Muscle of leg (tissue), 16 donors: ENCODE measurements at places on chromosomes 2 and 18.
A peak's percentile ranks its signal among the peaks of the same experiment; 100 is the strongest.

- DNase-seq: no peak
- no peaks in the 10 kb centered on the region for H3K4me1 ChIP-seq
- H3K4me3 ChIP-seq: no peak overlapping the region
- no peak overlapping the region for H3K27ac ChIP-seq
These were observed 256.7 kb downstream of the CAMKMT start for GRCh38 chr2:44618251-44619023.

- H3K27me3 ChIP-seq: no peaks in the 10 kb centered on the region
- DNase-seq: no peak
- no peaks in the 10 kb centered on the region for H3K4me1 ChIP-seq
These were observed 9.3 kb upstream of the MTERF4 start for GRCh38 chr2:241111440-241111805.

DNA sequence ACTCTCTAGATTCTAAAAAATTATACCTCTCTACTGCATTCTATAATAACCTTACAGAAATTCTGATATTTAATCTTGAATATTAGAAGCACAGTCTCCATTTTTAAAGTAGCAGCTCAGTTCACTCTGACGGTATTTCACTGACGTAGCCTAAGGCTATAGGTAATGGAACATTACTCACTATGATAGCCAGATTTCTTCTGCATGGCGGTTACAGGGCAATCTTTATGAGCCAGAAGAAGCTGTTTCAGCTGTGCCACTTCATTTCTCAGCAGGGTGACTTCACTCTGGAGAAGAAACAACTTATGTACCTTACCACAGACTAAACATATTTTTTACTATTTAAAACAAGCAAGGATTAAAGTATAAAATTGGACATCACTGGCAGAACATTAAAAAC is 75.3 kb upstream of the CHN1 start:
- no peak overlapping the region for H3K27ac ChIP-seq
- no peak overlapping the region for H3K4me3 ChIP-seq
- H3K4me1 ChIP-seq: no peaks in the 10 kb centered on the region
- H3K27me3 ChIP-seq: no peaks in the 10 kb centered on the region
- no peak for DNase-seq

- no peaks in the 10 kb centered on the region for H3K4me1 ChIP-seq
- H3K27ac ChIP-seq: no peak overlapping the region
- no peaks in the 10 kb centered on the region for H3K27me3 ChIP-seq
- no peaks in the 10 kb centered on the region for H3K36me3 ChIP-seq
- DNase-seq: peak; percentile 65
- no peak overlapping the region for H3K4me3 ChIP-seq
These were observed 114.0 kb upstream of the RND3 start for GRCh38 chr2:150601280-150602038.

GRCh38 chr2:102103992-102104871 is 38.3 kb upstream of the IL1R1 start:
- H3K27me3 ChIP-seq: no peaks in the 10 kb centered on the region
- H3K27ac ChIP-seq: peak overlapping the region; percentile 25

GRCh38 chr18:40066368-40066767 is 1888.7 kb upstream of the PIK3C3 start:
- no peak for DNase-seq
- H3K27me3 ChIP-seq: no peaks in the 10 kb centered on the region
- no peaks in the 10 kb centered on the region for H3K4me1 ChIP-seq
- no peak overlapping the region for H3K27ac ChIP-seq

DNA sequence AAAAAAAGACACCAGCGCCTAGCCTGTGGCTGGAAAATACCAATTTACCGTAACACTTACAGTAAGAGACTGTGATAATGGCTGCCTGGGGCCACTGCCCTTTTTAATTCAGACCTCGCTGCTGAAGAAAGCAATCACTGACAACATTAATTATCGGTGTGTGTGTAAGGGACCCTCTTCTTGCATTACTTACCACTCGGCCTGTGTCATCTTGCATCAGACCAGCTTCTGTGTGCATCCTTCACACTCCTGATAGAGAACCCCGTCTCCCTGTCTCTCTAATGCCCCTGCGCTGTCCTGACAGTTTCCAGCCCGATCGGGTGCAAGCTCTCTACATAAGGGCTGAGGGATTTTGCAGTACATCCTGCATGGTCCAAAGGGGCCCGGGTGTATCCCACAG is 124.4 kb downstream of the ZNF516 start:
- H3K27ac ChIP-seq: no peak overlapping the region
- no peak overlapping the region for H3K4me3 ChIP-seq
- peaks cover 41% of the 10 kb centered on the region for H3K36me3 ChIP-seq
- DNase-seq: no peak

DNA sequence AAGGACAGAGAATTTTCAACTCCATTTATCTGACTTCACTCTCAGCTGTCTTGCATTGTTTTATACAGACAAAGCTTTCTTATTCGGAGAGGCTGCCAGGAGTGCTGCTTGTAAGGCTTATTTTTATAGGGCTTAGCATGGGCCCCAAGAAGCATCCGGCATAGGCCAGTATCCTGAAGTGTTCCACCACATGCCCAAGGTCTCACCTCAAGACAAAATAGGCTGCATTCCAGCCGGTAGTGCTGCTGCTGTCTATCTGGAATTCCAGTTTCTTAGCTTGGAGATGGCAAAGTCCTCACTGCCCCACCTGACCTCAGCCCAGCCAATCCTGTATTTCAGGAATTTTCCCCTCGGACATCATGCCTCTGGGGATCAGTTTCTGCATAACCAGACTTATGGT is 47.6 kb upstream of the MCFD2 start:
- H3K4me3 ChIP-seq: no peak overlapping the region
- peaks cover 37% of the 10 kb centered on the region for H3K36me3 ChIP-seq
- no peak overlapping the region for H3K27ac ChIP-seq

DNA sequence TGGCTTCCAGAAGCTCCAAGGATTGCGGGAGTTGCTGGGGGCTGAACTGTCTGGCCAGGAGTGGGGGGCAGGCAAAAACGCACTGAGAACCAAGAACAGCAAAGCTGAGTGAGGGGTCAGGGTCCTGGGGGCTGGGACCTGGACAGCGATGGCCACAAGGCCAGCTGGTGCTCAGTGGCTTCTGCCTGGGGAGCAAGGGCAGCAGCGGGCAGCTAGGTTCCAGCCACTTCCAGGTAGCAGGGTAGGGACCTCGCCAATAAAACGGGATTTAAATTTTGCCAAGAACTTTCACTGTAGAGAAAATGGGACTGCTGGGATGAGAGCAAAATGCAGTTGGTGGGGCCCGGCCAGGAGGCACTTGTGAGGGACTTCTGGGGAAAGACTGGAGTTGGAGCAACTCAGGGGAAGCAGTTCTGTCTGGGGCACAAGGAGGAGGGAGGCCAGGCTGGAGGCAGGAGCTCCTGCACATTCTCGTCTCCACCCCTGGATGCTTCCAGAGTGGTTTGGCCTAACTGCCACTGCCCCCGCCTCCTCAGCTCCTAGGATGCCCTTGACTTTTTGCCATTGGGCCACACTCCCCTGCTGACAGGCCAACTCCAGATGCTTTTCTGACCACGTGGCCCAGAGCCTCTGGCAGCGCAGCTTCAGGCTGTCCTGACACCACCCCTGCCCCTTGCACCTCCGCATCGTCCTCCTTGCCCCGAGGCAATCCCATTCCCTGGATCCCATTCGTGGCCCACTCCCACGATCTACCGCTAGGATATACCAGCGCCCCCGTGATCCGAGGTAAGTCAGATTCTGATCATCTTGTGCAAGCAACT is 5.5 kb upstream of the CCDC74A start:
- peaks cover 26% of the 10 kb centered on the region for H3K36me3 ChIP-seq
- H3K4me3 ChIP-seq: no peak overlapping the region
- H3K27ac ChIP-seq: no peak overlapping the region
- no peaks in the 10 kb centered on the region for H3K4me1 ChIP-seq
- peaks cover under 1% of the 10 kb centered on the region for H3K27me3 ChIP-seq
- DNase-seq: no peak

DNA sequence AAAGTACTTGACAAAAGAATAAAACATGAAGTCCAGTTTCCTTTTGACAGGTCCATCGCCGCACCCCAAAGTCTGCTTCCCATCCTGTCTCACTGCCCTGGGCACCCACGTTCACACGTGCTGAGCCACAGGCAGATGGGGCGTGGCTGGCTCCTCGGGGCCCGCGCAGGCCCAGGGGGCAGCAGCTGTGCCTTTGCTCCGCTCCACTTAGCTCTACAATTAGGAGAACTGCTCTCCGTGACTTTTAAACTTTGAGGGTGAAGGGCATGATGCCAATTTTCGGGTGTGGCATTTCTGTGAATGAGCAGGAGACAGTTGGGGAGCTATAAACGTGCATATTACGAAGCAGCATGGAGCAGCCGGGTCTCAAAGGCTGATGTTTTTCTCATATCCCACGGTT is 152.4 kb downstream of the TDRD15 start:
- H3K4me1 ChIP-seq: peaks cover 32% of the 10 kb centered on the region
- no peaks in the 10 kb centered on the region for H3K36me3 ChIP-seq
- H3K27ac ChIP-seq: no peak overlapping the region
- peak; percentile 22 for DNase-seq

DNA sequence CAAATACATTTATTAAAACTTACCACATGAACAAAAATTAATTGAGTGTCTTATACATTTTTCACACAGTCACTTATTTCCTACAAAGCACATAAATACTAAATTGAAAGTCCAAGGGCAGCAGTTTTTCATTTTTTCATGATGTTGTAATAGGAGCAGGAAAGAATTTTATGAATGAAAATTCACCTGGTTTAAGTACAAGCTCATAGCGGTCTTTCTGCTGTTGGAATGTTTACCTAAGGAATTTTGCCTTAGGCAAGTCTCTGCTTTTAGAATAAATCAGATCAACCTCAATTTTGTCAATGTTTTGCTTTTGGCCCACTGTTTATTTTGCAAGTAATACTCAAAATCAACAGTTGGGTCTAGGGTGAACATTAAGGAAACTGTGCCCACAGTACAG is 40.0 kb downstream of the ETAA1 start:
- no peak overlapping the region for H3K27ac ChIP-seq
- no peaks in the 10 kb centered on the region for H3K4me1 ChIP-seq
- DNase-seq: no peak
- H3K27me3 ChIP-seq: no peaks in the 10 kb centered on the region
- no peak overlapping the region for H3K4me3 ChIP-seq

DNA sequence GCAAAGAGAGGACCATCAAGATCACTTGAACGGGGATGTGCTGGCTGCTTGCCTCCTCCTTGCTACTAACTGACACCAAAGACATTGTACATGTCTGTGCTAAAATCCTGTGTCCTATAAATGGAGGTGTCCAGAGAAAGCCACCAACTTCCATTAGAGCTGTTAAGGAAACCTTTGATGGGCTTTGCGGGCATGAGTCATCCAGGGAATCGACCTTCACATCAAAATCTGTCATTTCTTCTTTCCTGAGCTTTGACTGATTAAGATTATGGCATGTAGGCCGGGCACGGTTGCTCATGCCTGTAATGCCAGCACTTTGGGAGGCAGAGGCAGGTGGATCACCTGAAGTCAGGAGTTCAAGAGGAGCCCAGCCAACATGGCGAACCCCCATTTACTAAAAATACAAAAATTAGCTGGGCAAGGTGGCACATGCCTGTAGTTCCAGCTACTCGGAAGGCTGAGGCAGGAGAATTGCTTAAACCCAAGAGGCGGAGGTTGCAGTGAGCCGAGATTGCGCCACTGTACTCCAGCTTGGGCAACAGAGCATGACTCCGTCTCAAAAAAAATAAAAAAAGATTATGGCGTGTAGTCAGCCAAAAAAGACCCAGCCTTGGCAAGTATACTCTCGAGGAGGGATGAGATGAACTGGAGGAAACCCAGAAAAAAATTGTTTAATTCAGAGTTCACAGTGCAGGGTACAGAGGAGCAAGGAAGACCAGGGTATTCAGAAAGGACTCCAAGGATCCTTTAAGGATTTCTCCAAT is 115.8 kb downstream of the CABLES1 start:
- H3K4me3 ChIP-seq: no peak overlapping the region
- peaks cover 23% of the 10 kb centered on the region for H3K36me3 ChIP-seq
- DNase-seq: no peak
- peaks cover 7% of the 10 kb centered on the region for H3K4me1 ChIP-seq
- no peaks in the 10 kb centered on the region for H3K27me3 ChIP-seq
- H3K27ac ChIP-seq: no peak overlapping the region

GRCh38 chr2:7973801-7974480 is 707.9 kb upstream of the ID2 start:
- no peak overlapping the region for H3K27ac ChIP-seq
- H3K27me3 ChIP-seq: no peaks in the 10 kb centered on the region
- H3K4me1 ChIP-seq: peaks cover 11% of the 10 kb centered on the region
- H3K36me3 ChIP-seq: no peaks in the 10 kb centered on the region
- DNase-seq: no peak

GRCh38 chr18:8322486-8322885 is 286.8 kb upstream of the RAB12 start:
- no peak for DNase-seq
- H3K4me1 ChIP-seq: peaks cover 2% of the 10 kb centered on the region
- H3K27me3 ChIP-seq: no peaks in the 10 kb centered on the region
- peaks cover 4% of the 10 kb centered on the region for H3K36me3 ChIP-seq

GRCh38 chr2:149112068-149112467 is 73.6 kb downstream of the LYPD6B start:
- H3K27me3 ChIP-seq: no peaks in the 10 kb centered on the region
- no peaks in the 10 kb centered on the region for H3K4me1 ChIP-seq
- no peak for DNase-seq
- H3K36me3 ChIP-seq: no peaks in the 10 kb centered on the region
- no peak overlapping the region for H3K4me3 ChIP-seq

- no peaks in the 10 kb centered on the region for H3K27me3 ChIP-seq
- H3K27ac ChIP-seq: no peak overlapping the region
- H3K4me1 ChIP-seq: no peaks in the 10 kb centered on the region
- DNase-seq: no peak
- H3K36me3 ChIP-seq: no peaks in the 10 kb centered on the region
- H3K4me3 ChIP-seq: no peak overlapping the region
These were observed 587.0 kb upstream of the DSEL start for GRCh38 chr18:68103561-68103960.

GRCh38 chr2:60577682-60578283 is 24.3 kb upstream of the BCL11A start:
- peaks cover 27% of the 10 kb centered on the region for H3K27me3 ChIP-seq
- H3K4me3 ChIP-seq: no peak overlapping the region
- H3K36me3 ChIP-seq: no peaks in the 10 kb centered on the region
- no peak overlapping the region for H3K27ac ChIP-seq

GRCh38 chr2:179951680-179952079 is 55.4 kb downstream of the CWC22 start:
- H3K4me3 ChIP-seq: no peak overlapping the region
- H3K27me3 ChIP-seq: no peaks in the 10 kb centered on the region
- H3K36me3 ChIP-seq: peaks cover 12% of the 10 kb centered on the region

DNA sequence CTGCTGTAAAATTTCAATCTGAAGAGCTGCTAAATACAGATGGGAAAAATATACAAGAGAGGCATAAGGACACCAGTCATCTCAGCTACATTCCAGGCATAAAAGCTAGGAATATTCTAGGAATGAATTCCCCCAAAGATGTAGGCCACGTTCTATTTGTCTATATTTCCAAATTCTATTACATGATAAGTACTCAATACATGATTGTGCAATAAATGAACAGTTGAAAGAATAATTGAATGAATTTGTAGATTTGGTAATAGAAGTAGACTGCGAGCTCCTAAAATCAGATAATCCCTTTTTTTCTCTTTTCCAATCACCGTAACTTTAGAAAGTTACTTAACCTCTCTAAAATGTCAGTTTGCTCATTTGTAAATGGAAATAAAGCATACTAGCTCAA is 48.5 kb upstream of the KCNH7 start:
- no peaks in the 10 kb centered on the region for H3K36me3 ChIP-seq
- H3K27ac ChIP-seq: no peak overlapping the region
- DNase-seq: no peak

- H3K4me3 ChIP-seq: no peak overlapping the region
- H3K36me3 ChIP-seq: peaks cover 17% of the 10 kb centered on the region
- no peaks in the 10 kb centered on the region for H3K27me3 ChIP-seq
- H3K4me1 ChIP-seq: peaks cover 17% of the 10 kb centered on the region
- no peak for DNase-seq
These were observed 229.0 kb downstream of the DYSF start for GRCh38 chr2:71682341-71682740.

GRCh38 chr2:168758970-168759820 is 43.2 kb upstream of the NOSTRIN start:
- DNase-seq: peak; percentile 79
- no peak overlapping the region for H3K27ac ChIP-seq
- peaks cover 8% of the 10 kb centered on the region for H3K36me3 ChIP-seq
- no peaks in the 10 kb centered on the region for H3K27me3 ChIP-seq
